Natural killer cell (primary cell): ENCODE measurements at places on chromosomes 12 and 14.

- DNase-seq: no peak
Measured at GRCh38 chr12:76859611-76860010, 19.2 kb downstream of the CSRP2 start.

DNA sequence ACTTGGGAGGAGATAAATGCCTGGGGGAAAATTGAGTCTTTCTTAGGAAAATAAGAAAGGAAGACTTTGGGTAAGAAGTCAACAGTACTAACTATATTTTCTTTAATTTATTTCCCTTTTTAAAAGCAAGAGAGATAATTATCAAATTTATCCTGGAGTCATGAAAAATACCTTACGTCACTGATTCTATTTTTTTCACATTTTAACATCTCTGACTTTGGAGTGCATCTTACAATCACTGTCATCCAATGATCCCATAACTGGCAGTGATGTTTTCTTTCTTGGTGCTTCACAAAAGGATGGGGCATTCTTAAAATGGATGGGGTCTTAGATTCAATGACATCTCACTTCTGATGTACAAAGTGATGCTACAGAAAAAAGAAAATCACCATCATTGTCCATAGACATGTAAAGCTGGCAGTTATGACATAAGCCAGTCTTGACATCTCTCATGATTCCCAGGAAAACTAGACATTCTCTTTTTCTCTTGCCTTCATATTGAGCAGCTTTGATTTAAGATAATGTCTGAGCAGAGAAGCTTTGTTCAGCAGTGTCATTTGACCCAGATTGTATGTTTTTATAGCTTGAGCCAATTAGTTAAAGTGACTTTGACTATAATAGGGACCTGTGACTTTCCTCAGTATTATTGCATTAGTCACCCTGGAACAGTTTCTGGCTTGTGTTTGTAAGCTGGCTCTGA is 236.2 kb downstream of the EGLN3 start:
- no peak for DNase-seq

- DNase-seq: no peak
Measured at GRCh38 chr12:98402671-98403070, 112.7 kb upstream of the TMPO start.

GRCh38 chr12:106645465-106646330 is 62.9 kb downstream of the RFX4 start:
- no peak for DNase-seq

GRCh38 chr14:23645812-23646647 is 9.9 kb downstream of the DHRS2 start:
- DNase-seq: no peak

DNA sequence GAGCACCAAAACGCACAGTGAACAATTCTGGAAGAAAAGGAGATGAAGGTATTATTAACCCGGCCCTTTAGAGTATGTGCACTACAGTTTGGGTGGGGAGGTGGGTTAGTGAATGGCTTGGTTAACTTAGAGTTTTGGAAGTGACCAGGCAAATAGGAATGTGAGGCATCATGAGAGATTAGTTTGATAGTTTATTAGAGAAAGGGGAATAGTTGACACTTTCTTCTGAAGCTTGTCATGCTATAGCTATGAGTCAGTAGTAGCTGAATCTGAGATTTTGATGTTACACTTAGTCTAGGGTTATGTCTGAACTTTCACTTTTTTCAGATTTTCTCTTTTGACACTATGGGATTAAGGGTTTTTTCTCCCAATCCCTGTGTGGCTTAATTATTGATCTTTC is 567.2 kb downstream of the SNAPC1 start:
- no peak for DNase-seq

DNA sequence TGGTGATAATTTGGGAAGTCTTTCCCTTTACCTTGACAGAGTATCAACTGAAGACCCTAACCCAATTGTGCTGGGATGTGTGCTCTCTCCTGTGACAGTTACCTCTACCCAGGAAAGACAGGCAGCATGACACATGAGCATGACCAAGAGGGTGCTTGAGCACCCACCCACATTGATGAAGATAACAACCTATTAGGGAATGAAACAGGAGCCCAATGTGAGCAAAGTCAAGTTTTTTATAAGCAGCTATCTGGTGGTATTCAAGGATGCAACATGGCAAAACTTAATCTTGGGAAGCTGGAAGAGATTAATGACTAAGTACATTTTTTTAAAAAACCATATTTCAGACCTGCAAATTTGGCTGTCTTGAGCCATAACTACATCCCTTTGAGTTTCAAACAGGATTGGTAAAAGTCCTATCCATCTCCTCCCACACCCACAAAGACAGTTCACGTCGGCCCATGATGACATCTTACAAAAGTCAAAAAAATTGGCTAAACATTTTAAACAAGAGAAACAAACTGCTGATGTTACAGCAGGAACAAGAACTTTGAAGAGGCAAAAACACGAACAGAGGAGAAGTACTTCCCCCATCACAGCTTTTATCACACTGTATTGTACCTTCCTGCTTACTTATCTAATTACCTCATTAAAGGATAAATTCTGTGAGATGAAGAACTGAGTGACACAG is 60.3 kb downstream of the MED13L start:
- no peak for DNase-seq

DNA sequence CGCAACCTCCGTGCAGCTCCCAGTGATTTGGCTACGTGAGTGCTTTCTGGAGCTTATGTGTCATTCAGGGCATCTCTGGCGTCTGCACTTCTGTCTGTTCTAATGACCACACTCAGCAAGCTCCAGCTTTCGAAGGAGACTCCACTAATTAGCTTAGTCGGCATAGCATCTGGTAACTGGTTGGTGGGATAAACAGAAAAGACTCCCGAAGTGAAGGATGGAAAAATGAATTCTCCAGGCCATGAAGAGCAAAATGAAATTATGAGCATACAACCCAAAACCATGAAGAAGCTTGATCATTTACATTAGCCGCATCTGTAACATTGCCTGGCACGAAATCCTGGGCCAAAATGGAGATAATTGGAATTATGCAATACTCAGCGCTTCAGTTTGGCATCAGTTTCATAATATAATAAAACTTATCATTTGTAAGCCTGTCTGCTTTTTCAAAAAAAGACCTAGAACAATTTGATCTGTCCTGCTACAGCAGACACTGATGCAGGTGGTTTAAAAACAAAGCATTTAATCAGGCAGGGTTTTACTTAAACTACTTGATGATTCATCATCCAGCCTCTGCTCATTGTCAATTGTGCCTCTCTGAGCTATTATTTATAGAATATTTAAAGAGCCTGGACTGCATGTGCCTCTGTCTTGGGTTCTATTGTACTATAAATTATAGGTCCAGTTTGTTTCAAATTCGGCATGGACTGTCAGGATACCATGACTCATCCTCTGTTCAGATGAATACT is 87.4 kb downstream of the SYT1 start:
- no peak for DNase-seq

- no peak for DNase-seq
Measured at GRCh38 chr12:20350495-20350894, 17.8 kb upstream of the PDE3A start.

DNA sequence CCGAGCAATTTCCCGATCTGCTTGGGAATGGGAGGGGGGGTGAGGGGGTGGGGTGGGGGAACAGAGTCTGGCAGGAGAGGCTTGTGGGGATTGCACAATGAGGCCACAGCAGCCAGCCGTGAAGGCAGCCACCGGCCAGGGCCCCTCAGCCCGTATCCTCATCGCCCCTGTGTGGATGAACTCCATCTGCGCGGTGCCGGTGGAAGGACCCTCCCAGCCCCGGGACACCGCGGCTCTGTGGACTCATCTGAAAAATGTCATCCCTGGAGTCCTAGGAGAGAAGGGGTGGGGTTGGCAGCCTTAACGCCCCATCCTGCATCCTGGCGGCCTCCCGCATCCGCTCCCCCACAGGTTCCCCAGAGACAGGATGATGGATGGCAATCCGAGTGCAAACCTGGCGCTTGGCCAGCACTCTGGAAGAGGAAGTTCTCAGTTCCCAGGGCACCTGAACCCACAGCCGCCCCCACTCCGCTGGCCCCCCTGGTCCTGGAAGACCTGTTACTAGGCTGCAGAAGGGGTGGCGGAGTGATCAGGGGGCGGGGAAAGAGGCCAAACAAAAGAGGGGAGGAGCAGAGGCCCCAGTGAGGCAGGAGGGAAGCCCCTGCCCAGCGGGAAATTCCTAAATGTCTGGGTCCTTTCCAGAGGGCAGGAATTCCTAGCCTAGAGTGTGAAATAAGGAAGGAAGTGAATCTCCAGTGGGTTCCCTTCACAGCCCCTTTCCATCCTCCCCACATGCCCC is 1.2 kb upstream of the TNFAIP2 start:
- no peak for DNase-seq

DNA sequence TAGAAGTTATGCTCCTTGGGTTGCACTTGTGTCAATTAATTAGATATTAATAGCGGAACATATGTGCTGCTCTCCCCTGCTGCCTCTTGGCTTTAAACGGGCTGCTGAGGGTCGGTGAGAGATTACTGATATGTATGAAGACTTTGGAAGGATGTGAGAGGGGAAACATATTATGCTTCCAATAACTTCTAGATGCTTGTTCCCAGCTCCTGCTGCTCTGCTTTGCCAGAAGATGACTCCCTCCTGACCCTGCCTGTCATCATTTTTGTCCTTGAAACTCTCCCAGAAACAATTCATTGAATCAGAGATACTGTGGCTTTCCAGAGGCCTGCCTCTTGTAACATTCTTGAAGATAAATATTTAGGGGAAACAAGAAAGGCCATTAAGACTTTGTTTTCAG is 300.1 kb upstream of the STXBP6 start:
- no peak for DNase-seq

DNA sequence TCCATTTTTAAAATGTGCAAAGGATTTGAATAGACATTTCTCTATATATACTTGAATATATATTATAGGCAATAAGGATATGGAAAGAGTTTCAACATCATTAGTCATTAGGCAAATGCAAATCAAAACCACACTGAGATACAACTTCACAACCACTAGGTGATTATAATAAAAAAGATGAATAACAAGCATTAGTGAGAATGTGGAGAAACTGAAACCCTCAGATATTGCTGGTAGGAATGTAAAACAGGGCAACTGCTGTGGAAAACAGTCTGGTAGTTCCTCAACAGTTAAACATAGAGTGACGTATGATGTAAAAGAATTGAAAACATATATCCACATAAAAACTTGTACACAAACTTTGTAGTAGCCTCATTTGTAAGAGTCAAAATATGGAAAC is 11.7 kb upstream of the BATF start:
- DNase-seq: no peak

DNA sequence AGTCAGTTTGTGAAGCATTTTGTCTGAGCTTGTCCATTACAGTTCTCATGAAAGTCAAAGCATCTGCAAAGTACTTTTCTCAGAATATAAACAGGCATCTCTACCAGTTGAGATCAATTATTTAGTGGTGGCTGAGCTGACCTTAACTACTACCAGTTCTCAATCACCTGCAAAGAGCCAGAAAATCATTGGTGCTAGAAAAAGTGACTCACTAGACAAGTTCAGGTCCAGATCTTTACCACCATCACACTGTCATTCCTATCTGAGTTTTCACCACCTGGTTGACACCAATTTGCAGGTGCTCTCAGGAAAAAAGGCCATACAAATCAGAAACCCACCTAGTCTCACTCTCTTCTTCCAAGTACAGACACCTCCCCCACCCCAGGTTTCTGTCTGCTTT is 33.3 kb downstream of the ITPR2 start:
- no peak for DNase-seq

DNA sequence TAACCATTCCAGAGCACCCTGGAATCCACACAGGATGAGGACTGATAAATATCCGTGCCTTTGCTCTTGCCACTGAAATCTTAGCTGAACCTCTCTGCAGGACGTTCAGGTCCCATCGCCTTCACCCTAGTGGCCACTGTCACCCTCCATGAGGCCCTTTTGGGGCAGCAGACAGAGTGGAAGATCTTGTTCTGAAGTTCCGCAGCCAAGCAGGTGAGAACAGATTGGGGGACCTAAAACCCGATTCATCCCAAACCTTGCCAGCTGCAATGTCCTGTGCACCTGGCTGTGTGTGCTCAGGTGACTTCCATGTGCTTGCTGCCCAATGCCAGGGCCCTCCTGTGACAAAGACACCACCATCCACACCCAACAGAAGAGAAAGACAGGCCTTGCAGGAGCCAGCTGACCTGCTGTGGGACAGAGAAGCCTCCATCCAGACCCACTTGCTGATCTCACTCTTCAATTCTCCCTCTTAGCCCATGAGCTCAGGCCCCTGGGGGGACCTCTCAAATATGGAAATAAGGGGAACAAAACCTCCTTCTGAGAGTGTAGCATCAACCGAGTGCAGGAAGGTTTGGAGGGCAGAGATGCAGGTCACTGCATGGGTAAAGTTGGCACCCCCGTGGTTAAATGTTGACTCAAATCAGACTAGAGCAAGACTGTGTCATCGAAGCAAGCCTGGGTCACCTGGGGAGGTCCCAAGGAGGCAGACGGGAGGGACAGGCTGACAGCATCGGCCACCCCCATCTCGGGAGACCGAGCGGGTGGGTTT is 308.7 kb upstream of the DIO3 start:
- DNase-seq: no peak

GRCh38 chr12:120831648-120832267 is 72.4 kb downstream of the SPPL3 start:
- no peak for DNase-seq

- no peak for DNase-seq
Measured at GRCh38 chr12:90235642-90236041, 527.0 kb upstream of the ATP2B1 start.

DNA sequence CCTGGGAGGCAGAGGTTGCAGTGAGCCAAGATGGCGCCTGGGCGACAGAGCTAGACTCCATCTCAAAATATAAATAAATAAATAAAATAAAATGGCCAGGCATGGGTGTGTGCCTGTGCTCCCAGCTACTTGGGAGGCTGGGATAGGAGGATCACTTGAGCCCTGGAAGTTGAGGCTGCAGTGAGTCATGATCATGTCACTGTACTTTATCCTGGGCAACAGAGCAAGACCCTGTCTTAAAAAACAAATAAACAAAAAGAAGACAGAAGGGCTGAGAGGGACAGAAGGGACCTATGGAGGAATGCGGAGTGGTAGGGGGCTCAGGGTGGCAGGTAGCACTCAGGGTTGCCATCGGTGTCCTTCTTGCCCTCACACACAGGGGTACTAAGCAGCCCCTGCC is 40.8 kb downstream of the PRPF40B start:
- no peak for DNase-seq

- DNase-seq: no peak
Measured at GRCh38 chr14:95611293-95611880, 74.8 kb upstream of the TCL1B start.

DNA sequence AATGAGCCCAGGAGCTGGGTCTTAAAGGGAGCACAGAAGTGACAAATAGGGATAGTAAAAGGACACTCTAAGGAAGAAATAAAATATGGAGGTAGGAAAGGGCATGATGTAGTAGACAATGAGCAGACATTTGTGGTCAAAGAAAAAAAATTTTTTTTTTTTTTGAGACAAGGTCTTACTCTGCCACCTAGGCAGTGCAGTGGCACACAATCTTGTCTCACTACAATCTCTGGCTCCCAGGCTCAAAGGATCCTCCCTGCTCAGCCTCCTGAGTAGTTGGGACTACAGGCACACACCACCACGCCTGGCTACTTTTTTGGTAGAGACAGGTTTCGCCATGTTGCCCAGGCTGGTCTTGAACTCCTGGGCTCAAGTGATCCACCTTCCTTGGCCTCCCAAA is 8.5 kb downstream of the FKBP3 start:
- no peak for DNase-seq
